Colonic mucosa (tissue), 4 donors: ENCODE measurements at places on chromosomes 3 and 15. TPM values are rescaled to one million over a fixed set of nuclear protein-coding genes. Genes with fewer than 3 reads are reported as not detected.
A peak's percentile ranks its signal among the peaks of the same experiment; 100 is the strongest.

- H3K36me3 ChIP-seq = no peaks in the 10 kb centered on the region
- H3K27ac ChIP-seq = no peak overlapping the region
- H3K4me1 ChIP-seq = no peaks in the 10 kb centered on the region
Observed at GRCh38 chr3:146390006-146390772, 79.2 kb downstream of the PLSCR2 start.

- no peak for DNase-seq
- H3K36me3 ChIP-seq = no peaks in the 10 kb centered on the region
- H3K27ac ChIP-seq = peak overlapping the region; percentile 69
- no peaks in the 10 kb centered on the region for H3K27me3 ChIP-seq
- H3K4me3 ChIP-seq = peak overlapping the region; percentile 96
Observed at GRCh38 chr3:38345879-38346586, 552 bp upstream of the XYLB start.

GRCh38 chr3:17969244-17969643, 226.8 kb upstream of the TBC1D5 start:
- H3K4me1 ChIP-seq = no peaks in the 10 kb centered on the region
- H3K4me3 ChIP-seq = no peak overlapping the region
- H3K27me3 ChIP-seq = no peaks in the 10 kb centered on the region
- no peaks in the 10 kb centered on the region for H3K36me3 ChIP-seq
- no peak overlapping the region for H3K27ac ChIP-seq

GRCh38 chr3:10299175-10299574, 6.4 kb upstream of the GHRL start:
- no peak overlapping the region for H3K27ac ChIP-seq
- H3K4me3 ChIP-seq = no peak overlapping the region
- DNase-seq = no peak
- no peaks in the 10 kb centered on the region for H3K4me1 ChIP-seq
- no peaks in the 10 kb centered on the region for H3K27me3 ChIP-seq

GRCh38 chr15:100661156-100661555, 58.8 kb downstream of the ASB7 start:
- DNase-seq = no peak
- H3K4me3 ChIP-seq = no peak overlapping the region

- DNase-seq = no peak
- no peaks in the 10 kb centered on the region for H3K36me3 ChIP-seq
- no peaks in the 10 kb centered on the region for H3K4me1 ChIP-seq
- H3K4me3 ChIP-seq = no peak overlapping the region
Observed at GRCh38 chr3:192079098-192079497, 618.1 kb downstream of the PYDC2 start.

DNA sequence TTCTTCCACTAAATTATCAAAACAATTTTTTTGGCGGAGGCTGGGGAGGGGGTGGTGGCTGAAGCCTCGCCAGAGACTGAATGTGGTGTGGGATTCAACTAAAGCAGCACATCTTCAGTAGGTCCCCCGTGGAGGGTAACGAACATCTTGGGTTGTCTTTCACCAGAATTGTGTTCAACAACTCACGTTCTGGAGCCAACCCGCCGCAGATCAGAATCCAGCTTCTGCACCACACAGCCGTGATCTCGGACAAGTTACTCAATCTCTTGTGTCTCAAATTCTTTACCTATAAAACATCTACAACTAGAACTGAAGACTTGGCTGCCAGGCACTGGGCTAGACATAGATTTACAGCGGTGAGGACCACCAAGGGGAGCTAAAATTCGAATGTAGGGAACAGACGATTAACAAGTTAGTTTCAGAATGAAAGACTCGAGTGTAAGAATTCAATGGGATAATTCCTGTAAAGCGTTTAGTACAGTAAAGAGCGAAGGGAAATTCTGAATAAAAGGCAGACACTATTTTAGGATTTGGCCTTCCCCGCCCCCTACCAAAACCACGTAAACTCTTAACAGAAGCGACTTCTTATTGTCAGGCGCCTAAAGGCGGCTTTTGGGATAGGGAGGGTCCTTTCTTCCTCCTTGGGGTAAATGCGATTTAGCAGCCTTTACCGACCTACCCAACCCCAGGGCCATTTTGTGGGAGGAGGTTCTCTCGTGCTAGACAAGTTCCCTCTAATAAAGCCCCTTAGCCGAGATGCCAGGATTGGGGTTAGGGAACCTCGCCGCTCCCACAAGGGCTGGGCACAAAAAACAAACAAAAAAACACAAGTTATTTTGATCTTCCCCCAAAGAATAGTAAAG, 697 bp upstream of the RAB5A start:
- peak; percentile 51 for DNase-seq
- no peaks in the 10 kb centered on the region for H3K27me3 ChIP-seq
- H3K27ac ChIP-seq = peak overlapping the region; percentile 99
- no peaks in the 10 kb centered on the region for H3K36me3 ChIP-seq
- H3K4me1 ChIP-seq = peaks cover 7% of the 10 kb centered on the region
- peak overlapping the region; percentile 88 for H3K4me3 ChIP-seq

- H3K27ac ChIP-seq = no peak overlapping the region
- H3K36me3 ChIP-seq = no peaks in the 10 kb centered on the region
- H3K27me3 ChIP-seq = no peaks in the 10 kb centered on the region
- no peak for DNase-seq
Observed at GRCh38 chr3:183354874-183355273, 73.5 kb downstream of the MCF2L2 start.

GRCh38 chr3:123804676-123805075, 79.5 kb downstream of the MYLK start:
- no peak for DNase-seq
- H3K27me3 ChIP-seq = no peaks in the 10 kb centered on the region
- H3K27ac ChIP-seq = no peak overlapping the region
- no peak overlapping the region for H3K4me3 ChIP-seq
- no peaks in the 10 kb centered on the region for H3K36me3 ChIP-seq

DNA sequence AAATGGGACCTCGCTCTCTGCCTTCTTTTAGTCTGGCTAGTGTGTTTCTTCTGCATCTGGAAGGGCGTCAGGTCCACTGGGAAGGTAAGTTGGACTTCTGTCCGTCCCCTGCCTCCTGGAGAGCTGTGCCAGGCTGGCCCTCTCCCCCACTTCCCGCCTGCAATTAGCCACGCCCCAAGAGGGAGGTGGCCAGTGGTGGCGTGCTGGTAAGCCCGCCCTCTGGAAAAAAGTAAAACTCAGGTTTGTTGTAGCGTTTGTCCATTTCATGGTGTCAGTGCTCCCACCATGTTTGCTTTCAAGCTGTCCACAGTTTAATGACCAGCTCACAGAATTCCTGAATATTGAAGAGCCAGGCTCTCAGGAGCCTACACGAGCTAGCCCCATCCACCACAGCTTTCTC, 55.6 kb downstream of the SLC6A6 start:
- H3K27ac ChIP-seq = no peak overlapping the region
- H3K36me3 ChIP-seq = no peaks in the 10 kb centered on the region
- no peak for DNase-seq
- H3K4me3 ChIP-seq = no peak overlapping the region
- H3K4me1 ChIP-seq = peaks cover 5% of the 10 kb centered on the region

GRCh38 chr15:70327328-70327855, 229.7 kb upstream of the TLE3 start:
- H3K36me3 ChIP-seq = no peaks in the 10 kb centered on the region
- H3K4me3 ChIP-seq = no peak overlapping the region
- H3K27ac ChIP-seq = no peak overlapping the region
- H3K27me3 ChIP-seq = no peaks in the 10 kb centered on the region
- H3K4me1 ChIP-seq = no peaks in the 10 kb centered on the region
- DNase-seq = no peak

DNA sequence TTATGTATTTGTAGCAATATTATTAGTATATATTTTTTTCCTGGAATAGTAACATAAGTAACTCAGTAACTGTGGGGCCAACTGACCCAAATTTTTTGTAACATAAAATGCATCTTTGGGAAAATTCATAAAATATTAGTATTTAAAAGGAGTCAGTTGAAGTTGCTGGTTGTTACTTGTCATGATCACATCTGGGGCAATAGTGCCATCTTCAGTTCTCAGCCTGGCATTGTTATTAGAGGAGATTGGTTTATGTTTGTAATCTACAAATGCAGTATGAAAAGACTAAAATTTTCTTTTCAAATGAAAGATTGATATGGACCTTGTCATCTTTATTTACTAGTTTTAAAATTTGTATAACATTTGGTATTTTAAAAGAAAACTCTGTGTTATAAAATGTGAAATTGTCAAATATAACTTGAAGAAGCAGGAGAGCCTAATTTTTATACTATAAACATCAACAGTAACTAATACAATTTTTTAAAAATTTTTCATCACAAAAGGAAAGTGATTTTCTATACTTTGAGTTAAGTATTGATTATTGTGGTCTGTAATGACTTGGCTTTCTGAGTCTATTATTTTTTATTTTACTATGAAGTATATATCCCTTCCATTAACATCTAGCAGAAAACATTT, 38.8 kb upstream of the MLF1 start:
- no peaks in the 10 kb centered on the region for H3K4me1 ChIP-seq
- no peak overlapping the region for H3K27ac ChIP-seq
- H3K36me3 ChIP-seq = no peaks in the 10 kb centered on the region
- no peaks in the 10 kb centered on the region for H3K27me3 ChIP-seq
- no peak for DNase-seq

DNA sequence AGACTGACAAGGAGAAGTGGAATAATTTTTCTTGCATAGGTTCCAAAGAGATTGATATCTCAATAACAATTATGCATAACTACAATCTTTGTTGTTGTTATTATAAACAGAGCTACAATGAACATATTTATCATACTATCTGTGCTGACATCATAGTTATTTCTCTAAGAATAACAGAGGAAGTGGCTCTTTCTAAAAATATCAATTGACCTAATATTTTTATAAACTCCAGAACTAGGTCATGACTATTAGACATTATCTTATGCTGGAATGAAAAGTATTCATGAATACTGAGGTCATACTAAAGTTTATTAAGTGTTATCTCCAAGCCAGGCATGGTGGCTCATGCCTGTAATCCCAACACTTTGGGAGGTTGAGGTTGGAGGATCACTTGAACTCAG, 114.1 kb downstream of the DCLK3 start:
- no peak for DNase-seq
- no peak overlapping the region for H3K4me3 ChIP-seq
- H3K4me1 ChIP-seq = no peaks in the 10 kb centered on the region
- H3K27me3 ChIP-seq = no peaks in the 10 kb centered on the region

- no peaks in the 10 kb centered on the region for H3K27me3 ChIP-seq
- H3K36me3 ChIP-seq = no peaks in the 10 kb centered on the region
- no peaks in the 10 kb centered on the region for H3K4me1 ChIP-seq
- H3K27ac ChIP-seq = no peak overlapping the region
- H3K4me3 ChIP-seq = no peak overlapping the region
Observed at GRCh38 chr3:45283471-45283870, 57.4 kb upstream of the TMEM158 start.

DNA sequence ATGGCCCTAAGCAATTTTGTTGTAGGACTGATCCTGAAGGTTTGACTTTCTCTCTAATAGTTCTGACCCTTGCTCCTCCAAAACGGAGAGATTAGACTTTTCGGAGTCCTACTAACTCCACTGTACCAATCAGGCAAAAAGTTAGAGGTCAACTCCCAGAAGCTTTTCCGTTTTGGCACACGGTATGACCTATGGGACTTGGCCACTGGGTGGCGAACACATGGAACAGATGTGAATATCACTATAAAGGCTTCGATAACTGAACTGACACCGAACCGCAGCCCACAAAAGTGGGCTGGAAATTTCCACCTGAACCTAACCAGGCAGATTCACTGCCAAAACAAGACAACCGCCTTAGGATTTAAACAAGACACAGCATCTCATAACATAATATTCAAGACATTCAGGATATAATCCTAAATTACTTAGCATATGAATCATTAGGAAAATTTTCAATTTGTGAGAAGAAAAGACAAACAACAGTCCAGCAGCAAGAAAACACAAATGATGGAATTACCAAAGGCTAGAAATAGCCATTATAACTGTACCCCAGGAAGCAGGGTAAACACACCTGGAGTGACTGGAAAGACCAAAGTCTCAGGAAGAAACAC, 12.2 kb upstream of the TM2D3 start:
- no peaks in the 10 kb centered on the region for H3K36me3 ChIP-seq
- H3K27ac ChIP-seq = no peak overlapping the region
- no peak for DNase-seq
- H3K4me1 ChIP-seq = no peaks in the 10 kb centered on the region
- H3K4me3 ChIP-seq = no peak overlapping the region

DNA sequence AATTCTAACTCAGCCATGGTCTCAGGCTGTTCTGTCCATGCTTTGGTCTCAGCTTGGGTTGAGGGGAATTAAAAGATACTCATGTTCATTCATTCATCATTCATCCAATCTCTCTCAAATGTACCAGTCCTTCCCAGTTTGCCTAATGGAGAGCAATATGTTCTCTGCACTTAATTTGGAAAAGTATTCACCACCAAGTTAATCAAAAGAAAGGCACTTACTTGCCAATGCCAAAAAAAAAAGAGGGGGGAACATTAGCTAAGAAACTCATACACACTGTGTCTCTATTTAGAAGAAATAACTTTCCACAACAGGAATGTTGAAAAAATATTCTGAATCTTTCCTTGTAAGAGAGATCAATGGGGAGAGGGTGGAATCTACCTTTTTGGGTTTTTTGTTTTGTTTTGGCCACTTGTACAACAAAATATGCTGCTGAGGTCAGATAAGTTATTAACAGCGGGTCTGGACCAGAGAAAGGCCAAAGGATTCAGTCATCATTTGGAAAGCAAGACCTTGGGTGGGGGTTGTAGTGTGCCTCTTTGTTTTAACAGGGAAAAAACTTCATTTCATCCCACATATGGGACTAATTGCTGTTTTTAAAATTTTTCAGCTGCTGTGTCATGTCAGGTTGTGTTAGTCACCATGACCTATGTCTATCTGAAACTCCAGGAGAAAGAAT, 152.3 kb downstream of the FBN1 start:
- H3K4me1 ChIP-seq = no peaks in the 10 kb centered on the region
- no peak for DNase-seq
- no peaks in the 10 kb centered on the region for H3K27me3 ChIP-seq
- no peak overlapping the region for H3K27ac ChIP-seq

Gene TMEM207
- total RNA-seq = not detected

Gene AADACL2
- not detected for total RNA-seq

Gene NEO1
- total RNA-seq = 108 TPM

Gene SNURF
- total RNA-seq = 6.8 TPM

Gene PP2D1
- total RNA-seq = not detected
